Ascending aorta (tissue), 2 donors: ENCODE measurements at places on chromosomes 4 and X.

DNA sequence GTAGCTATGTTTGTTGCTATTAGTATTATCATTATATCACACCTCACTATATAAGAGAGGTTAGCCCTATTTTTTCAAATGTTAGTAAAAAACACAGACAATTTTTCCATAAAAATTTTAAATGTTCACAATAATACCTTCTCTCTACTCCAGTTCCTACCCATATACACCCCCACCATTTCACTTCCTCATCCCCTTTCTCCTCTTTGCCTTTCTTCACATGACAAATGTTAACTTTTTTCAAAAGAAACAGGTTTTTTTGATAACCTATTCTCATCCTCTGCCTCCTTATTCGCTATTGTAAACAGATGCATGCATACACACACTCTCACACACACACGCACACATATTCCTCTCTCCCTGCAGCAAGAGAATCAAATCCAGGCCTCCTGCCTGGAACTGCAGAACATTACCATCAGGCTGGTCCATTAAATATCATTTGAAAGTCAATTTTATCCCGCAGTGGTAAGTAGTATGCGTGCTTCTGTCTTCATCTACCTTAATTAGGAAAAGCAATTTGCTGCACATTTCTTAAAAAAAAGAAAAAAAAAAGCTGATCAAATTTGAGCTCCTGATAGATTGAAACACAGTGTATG lies 55.5 kb downstream of the MID1IP1 start:
- H3K27me3 ChIP-seq = no peaks in the 10 kb centered on the region
- no peaks in the 10 kb centered on the region for H3K36me3 ChIP-seq
- no peak overlapping the region for H3K4me3 ChIP-seq
- no peak for DNase-seq

DNA sequence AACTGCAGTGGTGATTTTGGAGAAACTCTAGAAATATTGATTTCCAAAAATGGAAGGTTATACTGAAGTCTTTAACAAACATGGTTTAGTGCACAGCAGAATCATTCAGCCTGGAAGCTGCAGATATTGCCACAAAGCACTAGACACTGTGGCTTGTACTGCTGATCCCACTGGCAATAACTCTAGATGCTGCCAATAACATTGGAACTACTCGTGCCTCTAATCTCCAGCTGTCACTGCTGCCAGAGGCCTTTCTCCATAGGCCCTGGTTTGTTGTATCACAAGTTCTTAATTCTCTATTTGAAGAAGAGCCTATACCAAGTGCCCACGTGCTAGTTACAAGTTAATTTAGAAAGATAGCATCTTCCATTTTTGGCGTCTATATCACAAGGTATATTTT lies 19.3 kb downstream of the DMP1 start:
- no peak overlapping the region for H3K4me3 ChIP-seq
- H3K4me1 ChIP-seq = no peaks in the 10 kb centered on the region
- DNase-seq = no peak
- peak overlapping the region; percentile 42 for H3K27ac ChIP-seq
- no peaks in the 10 kb centered on the region for H3K36me3 ChIP-seq

GRCh38 chr4:87026800-87027495 lies 92.1 kb downstream of the AFF1 start:
- peaks cover 8% of the 10 kb centered on the region for H3K4me1 ChIP-seq
- no peak overlapping the region for H3K4me3 ChIP-seq
- H3K27ac ChIP-seq = no peak overlapping the region

GRCh38 chr4:12576409-12576808 lies 907.7 kb downstream of the RAB28 start:
- no peaks in the 10 kb centered on the region for H3K27me3 ChIP-seq
- no peak overlapping the region for H3K27ac ChIP-seq
- H3K4me3 ChIP-seq = no peak overlapping the region
- no peaks in the 10 kb centered on the region for H3K36me3 ChIP-seq
- H3K4me1 ChIP-seq = no peaks in the 10 kb centered on the region
- no peak for DNase-seq

GRCh38 chr4:153791746-153792617 lies 3.1 kb upstream of the SFRP2 start:
- no peaks in the 10 kb centered on the region for H3K36me3 ChIP-seq
- no peak overlapping the region for H3K27ac ChIP-seq
- DNase-seq = no peak
- peak overlapping the region; percentile 55 for H3K4me3 ChIP-seq
- H3K27me3 ChIP-seq = peaks cover 28% of the 10 kb centered on the region
- peaks cover 33% of the 10 kb centered on the region for H3K4me1 ChIP-seq

DNA sequence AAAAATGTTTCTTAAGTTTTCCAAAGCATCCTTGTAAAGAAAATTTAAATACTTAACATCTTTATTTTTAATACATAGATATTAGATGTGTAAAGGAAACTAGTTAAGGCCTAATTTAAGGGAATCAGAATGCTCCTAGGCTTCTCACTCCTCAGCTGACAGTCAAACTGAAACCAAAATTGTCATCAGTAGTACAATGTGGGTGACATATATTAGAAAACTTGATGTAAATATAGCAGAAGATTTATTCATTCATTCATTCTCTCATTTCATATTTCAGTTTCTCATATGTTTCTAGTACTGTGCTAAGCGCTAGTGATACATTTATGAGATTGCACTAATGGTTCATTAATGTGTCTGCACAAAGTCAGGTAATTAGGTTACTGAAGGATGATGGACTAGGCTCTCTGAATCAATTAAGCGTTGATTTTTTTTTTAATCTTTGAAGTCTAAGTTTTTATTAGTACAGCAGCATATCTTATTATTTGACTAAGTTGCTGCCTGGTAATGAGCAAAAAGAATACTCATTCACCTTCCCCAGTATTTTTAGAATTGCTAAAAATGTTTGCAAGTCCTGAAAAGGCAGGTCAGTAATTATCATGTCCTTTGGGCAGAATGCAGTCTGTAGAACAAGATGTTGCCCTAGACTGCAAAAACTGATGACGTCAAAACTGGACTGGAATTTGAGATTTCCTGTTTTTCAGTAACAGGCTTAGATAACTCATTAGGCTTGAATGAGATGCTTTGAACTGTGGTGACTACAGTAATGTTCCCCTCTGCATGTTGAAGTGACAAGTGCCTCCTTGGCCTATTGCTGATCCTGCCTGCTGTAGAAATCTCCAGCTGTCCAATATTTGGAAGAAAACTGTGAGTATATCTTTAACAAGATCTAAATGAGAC lies 128.7 kb downstream of the ARHGAP24 start:
- H3K4me1 ChIP-seq = no peaks in the 10 kb centered on the region
- no peak overlapping the region for H3K4me3 ChIP-seq
- H3K27ac ChIP-seq = no peak overlapping the region
- no peaks in the 10 kb centered on the region for H3K36me3 ChIP-seq
- H3K27me3 ChIP-seq = no peaks in the 10 kb centered on the region

DNA sequence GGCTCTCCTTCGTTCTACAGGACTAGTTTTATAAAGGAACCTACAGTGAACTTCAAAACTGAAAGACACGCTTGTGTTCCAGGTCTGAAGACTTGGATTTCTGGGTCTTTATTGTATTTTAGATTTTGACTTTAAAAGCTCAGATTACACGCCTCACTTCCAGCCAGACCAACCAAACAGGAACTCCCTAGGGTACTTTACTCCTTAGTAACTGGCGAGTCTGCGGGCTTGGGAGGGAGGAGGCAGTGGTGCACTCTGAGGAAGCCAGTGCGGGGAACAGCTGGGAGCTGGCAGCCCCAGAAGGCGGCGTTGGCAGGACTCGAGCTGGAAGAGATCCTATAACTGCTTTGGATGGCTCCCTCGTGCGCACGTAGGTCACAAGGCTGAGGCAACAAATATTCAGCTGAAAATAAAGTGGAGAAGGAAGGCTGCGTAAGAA lies 391 bp upstream of the PHKA1 start:
- no peaks in the 10 kb centered on the region for H3K27me3 ChIP-seq
- H3K36me3 ChIP-seq = no peaks in the 10 kb centered on the region
- H3K4me3 ChIP-seq = peak overlapping the region; percentile 69
- H3K4me1 ChIP-seq = no peaks in the 10 kb centered on the region
- peak; percentile 87 for DNase-seq

- H3K4me1 ChIP-seq = no peaks in the 10 kb centered on the region
- H3K36me3 ChIP-seq = no peaks in the 10 kb centered on the region
- no peaks in the 10 kb centered on the region for H3K27me3 ChIP-seq
- no peak for DNase-seq
These were observed 632.4 kb upstream of the ZFP42 start for GRCh38 chr4:187362937-187363857.

GRCh38 chr4:4758681-4759080 lies 100.8 kb upstream of the MSX1 start:
- H3K4me1 ChIP-seq = no peaks in the 10 kb centered on the region
- no peak for DNase-seq
- no peak overlapping the region for H3K27ac ChIP-seq

DNA sequence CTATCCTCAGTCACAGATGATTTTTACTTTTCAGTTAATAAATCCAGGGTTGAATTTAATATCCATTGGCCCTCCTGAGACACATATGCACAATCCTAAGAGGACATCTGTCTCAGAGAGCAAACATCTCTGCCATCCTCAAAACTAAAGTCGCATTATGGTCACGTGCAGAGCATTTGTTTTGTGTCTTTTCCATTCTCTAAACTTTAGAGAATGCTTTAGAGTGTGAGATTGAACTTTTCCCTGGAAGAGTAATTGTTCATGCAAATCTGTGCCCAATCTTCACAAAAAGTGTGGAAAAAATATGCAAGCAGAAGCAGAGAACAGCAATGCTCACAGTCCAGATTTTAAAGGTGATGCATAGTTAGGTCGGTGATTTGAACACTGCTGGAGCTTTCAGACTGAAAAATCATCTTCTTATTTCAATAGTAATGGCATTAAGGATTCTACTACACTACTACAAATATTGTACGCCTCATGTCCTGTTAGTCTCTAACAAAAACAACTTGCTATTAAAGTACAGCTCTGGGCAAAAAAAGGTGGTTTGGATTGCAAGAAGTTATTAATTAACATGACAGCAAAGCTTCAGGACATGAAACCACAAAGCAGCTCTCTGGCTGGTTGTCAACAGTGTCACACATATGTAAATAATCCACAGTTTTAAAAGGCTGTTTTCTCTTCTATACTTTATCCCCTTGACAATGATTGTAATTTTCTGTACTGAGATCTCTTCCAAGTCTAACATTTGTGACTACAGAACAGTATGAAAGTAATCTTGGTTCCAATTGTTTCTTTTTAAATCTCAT lies 19.9 kb downstream of the DCHS2 start:
- H3K27me3 ChIP-seq = no peaks in the 10 kb centered on the region
- H3K27ac ChIP-seq = no peak overlapping the region
- no peak overlapping the region for H3K4me3 ChIP-seq
- DNase-seq = no peak
- no peaks in the 10 kb centered on the region for H3K36me3 ChIP-seq
- no peaks in the 10 kb centered on the region for H3K4me1 ChIP-seq

- no peaks in the 10 kb centered on the region for H3K36me3 ChIP-seq
- no peak overlapping the region for H3K27ac ChIP-seq
- no peaks in the 10 kb centered on the region for H3K27me3 ChIP-seq
- DNase-seq = no peak
These were observed 467.0 kb upstream of the CTSO start for GRCh38 chr4:156420623-156421022.

DNA sequence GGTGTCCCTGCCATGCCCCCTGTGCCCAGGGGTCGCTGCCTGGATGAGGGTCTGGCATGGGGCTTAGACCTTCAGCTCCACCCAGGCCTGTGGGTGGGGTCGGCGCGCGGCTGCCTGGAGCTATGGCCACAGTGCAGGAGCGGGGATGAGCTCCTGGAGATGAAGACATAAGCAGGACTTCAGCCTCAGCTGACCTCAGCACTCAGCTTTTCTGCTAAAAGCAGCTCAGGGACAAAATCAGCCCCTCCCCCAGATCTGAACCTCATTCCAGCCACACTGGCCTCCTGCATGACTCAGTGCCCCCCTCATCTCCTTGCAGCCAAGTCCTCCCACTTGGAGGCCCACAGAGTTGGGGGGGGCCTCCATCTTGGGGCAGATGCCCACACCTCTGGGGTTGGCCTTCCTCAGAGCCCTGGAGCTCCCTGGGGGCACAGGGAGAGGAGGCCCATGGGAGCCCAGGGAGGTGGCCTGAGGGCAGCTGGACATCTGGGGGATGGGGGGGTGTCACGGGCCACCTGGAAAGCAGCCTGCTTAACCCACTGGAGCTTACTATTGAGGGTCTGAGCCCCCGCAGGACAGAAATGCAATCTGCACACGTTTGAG lies 19.4 kb upstream of the CPLX1 start:
- no peak overlapping the region for H3K4me3 ChIP-seq
- DNase-seq = no peak
- peaks cover 14% of the 10 kb centered on the region for H3K36me3 ChIP-seq

DNA sequence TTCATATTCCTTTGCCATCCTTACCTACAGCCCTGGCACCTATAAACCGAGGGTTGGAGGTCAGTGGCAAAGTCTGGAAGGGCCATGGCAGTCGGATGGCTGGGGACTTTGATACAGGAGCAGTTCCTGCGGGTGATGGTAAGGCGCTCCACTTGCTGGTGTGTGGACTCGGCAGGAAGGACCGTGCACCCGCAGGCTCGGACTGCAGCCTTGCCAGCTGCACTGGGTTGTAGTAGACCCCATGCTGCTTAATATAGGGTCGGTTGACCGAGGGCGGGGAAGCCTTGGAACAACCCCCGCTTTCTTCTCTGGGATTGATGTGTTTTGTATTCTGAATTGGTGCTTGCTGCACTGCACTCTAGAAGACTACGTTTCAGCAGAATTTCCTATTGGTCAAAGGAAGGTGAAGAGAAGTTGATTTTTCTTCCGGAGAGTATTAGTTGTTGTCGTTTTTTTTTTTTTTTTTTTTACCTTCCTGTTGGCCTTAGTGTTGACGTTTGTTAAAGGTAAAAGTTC lies 638 bp downstream of the BLTP1 start:
- no peaks in the 10 kb centered on the region for H3K27me3 ChIP-seq
- H3K36me3 ChIP-seq = no peaks in the 10 kb centered on the region
- peak overlapping the region; percentile 97 for H3K4me3 ChIP-seq
- H3K4me1 ChIP-seq = no peaks in the 10 kb centered on the region
- peak overlapping the region; percentile 97 for H3K27ac ChIP-seq
- no peak for DNase-seq

GRCh38 chrX:133362538-133362937 lies 52.8 kb downstream of the GPC4 start:
- no peak for DNase-seq

DNA sequence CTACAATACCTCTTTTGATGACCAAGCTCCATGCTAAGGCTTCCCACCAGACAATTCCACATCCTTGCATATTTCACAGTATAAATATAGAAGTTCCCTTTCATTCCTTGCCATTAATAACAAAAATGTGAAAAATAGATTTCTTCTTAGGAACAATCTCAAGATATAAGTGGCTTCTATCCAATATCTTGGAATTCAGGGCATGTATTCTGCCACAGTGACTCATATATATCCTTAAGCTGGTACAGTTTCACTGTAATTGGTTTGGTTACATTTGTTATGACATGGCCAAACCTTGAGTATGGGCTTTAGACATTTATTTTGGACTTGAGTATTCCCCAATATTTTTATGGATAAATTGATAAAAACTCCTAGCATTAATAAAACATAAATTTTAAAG lies 181.7 kb upstream of the DDX53 start:
- no peak overlapping the region for H3K27ac ChIP-seq
- H3K4me1 ChIP-seq = no peaks in the 10 kb centered on the region
- no peaks in the 10 kb centered on the region for H3K27me3 ChIP-seq
- DNase-seq = no peak
- no peak overlapping the region for H3K4me3 ChIP-seq
